ENCODE measurements at places on chromosomes 7 and 10.

GRCh38 chr10:127851661-127852194 lies 41.0 kb downstream of the CLRN3 start:
- no peak for DNase-seq

GRCh38 chr7:75690121-75690523 lies 48.6 kb downstream of the HIP1 start:
- DNase-seq: no peak

DNA sequence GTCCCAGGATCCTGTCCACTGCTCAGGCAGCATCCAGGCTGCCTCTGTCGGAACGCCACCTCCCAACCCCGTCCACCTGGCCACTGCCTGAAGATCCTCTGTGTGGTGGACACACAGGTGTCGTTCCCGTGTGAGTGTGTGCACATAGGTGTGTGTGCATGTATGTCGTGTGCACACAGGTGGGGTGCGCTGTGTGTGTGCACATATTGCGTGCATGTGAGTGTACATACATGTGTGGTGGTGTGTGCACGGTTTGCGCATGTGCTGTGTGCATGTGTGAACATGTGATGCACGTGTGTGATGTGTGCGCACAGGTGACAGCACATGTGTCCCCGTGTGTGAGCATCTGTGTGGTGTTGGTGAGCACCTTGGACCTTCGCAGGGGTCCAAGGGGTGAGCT lies 7.1 kb downstream of the TMEM184A start:
- no peak for DNase-seq

GRCh38 chr7:23020742-23021401 lies 6.9 kb upstream of the HYCC1 start:
- no peak for DNase-seq

GRCh38 chr10:113524120-113524519 lies 28.7 kb upstream of the HABP2 start:
- no peak for DNase-seq

DNA sequence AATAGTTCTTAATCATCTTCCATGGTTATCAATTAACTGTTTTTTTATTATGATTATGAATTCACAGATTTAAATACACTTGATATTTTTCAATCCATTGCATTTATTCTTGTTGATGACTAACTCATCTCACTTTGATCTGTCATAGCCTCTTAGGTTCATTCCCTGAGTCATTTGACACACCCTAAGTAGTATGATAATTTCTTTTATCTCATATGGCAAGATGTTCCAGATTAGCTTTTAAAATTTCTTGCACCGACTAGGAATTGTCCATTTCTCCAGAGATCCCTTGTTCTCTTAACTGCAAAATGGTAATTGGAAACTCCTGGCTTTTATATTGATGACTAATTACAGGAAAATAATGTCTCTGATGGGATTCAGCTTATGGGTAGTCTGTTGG lies 87.6 kb upstream of the CCDC6 start:
- DNase-seq: no peak

DNA sequence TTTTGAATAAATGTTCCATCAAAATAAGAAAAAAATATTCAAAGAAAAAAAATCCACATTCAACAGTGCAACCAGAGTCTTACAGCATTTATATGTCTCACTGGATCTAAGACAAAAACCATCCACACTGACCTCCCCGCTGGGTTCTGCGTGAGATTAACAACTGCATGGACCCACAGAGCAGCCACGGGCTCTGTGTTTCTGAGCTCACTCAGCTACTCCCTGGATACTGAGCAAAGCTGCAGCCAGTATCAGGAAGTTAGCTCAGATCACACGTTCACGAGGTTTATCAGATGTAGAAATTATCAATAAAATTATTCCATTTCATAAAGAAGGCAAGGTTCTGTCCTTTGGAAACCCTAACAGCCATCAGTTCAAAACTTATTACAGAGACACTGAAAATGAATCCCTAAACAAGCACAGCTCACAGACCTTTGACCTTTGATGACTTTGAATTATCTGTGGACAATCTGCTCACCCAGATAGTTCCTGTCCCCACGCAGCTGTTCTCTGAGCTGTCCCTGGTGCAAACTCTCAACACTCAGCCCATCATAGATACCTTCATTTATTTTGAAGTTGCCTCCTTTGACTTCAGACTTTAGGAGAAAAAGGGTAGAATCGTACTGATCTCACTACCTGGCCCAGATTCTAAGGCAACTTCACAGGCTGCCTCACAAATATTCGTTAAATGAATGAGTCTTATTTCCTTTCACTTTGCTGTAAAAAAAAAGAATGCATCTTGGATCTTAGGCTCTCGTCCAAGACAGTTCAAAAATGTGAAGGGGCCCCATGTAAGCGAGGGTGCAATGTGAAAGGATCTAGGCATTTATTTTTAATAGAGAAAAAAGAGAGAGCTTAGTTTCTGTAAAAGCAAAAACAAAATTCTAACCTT lies 67.7 kb upstream of the SVIL start:
- DNase-seq: no peak

- no peak for DNase-seq
Measured at GRCh38 chr7:138027100-138027499, 25.2 kb upstream of the CREB3L2 start.

DNA sequence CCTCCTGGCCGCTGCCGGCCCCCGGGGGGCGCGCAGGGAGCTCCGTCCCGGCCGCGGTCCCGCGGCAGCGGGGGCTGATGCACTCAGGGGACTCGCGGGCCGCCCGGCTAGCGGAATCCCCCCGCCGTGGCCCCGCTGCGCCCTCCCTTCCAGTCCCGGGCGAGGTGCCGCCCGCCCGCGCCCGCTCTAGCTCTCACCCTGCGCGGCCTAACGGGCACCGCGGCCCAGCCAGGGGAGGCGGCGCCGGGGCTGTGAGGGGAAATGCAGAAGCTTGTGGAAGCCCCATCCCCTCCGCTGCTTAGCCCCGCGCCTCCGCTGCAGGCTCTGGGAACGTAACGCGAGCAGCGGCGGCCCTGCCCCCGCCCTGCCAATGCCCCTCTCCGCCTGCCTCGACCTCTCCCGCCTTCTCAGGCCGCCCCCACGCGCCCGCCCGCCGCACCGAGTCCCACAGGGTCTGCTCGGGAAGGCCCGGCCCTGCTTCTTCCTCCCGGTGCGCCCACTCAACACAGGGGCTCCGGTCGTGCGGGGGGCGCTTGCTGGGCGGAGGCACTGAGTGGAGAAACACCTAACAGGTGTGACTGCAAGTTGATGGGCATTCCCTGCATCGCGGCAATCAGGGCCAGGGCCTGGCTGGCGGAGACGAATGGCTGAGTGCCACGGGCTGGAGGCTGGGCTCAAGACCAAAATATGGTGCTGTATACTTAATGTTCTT lies 384 bp upstream of the TMEM229A start:
- DNase-seq: peak; percentile 25

- DNase-seq: no peak
Measured at GRCh38 chr10:50393784-50394467, 142.6 kb upstream of the ASAH2 start.

DNA sequence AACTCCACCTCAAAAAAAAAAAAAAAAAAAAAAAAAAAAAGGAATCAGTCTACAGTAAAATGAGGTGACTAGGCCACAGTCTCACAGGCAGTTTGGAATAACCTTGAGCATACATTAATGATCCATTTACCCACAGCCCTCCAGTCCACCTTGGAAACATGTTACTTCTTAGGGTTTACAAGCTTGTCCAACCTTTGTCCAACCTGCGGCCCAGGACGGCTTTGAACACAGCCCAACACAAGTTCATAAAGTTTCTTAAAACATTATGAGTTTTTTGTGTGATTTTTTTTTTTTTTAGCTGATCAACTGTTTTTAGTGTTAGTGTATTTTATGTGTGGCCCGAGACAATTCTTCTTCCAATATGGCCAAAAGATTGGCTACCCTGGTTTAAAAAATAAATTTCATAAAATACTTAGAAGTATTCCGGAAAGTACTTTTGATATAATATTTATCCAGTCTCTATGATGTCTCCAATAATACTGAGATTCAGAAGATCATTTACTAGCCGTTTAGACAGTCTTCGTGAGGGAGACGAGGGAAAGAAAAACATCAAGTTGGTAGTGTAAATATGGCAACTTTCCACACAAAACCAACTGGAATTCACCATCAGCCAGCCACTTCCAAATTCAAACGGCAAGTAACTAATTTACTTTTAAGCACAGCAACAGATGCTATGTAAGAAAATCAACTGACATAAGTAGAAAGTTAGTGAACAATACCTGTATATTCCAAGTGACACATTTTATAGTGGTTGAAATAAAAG lies 9.9 kb downstream of the BAZ1B start:
- no peak for DNase-seq

DNA sequence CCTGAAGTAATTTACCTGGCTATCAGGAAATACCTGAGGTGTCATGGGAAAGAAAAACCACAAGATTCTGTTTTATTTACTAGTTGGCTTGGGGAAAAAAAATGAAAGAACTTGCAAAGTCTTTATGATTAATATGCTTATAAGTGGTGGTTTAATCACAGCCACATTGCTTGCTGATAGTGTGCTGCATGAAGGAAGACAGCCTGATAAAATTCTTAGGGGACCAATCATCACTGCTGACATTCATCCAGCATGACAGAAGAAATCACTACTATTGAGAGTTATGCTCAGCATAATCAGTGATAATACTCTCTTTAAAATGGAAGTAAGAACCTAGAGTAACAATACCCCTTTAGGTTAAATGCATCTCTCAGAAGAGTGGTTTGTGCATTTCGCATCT lies 150.2 kb upstream of the LRRN3 start:
- no peak for DNase-seq

DNA sequence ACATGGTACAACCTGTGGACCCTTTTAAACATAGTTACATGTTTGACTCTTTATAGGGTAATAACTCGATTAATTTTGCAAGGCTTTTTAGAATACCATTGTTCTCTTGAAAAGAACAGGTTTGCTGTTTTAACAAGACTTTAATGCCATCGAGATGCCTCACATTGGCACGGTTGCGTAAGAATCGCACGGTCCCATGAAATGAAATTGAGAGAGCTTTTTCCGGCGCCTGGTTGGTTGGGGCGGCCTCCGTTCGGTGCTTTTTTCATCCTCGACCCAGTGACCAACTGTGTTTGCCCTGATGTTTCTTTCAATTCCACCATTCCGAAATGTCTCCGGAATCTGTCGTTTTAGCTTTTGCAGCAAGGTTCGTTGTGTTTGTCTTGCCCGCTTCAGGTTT lies 142.4 kb downstream of the CUX1 start:
- DNase-seq: no peak

GRCh38 chr7:134452419-134452838 lies 6.5 kb downstream of the AKR1B1 start:
- DNase-seq: no peak

DNA sequence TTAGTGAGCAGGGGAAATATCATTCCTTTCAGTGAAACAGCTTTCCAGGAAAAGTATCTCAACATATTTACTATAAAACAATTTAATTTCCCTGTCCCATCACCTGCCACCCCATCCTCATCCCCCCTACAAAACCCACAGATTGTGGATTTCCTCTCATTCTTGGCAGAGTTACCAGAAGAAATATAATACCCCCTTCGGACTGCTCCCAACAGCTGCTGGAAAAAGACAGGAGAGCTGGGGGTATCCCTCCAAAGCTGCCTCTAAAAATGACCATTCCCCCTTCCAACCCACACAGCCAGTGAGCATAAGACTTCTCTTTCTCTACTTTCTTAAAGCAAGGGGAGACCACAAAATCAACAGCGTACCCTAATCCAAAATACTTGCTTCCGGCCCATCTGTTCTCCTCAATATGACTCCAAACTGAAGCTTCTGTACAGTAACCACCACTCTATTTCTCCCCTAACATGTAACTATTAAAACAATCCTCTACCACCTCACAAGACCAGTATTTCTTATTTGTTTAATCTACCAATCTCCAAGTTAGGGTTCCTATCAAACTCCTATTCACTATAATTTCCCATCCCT lies 7.8 kb downstream of the FBXW4 start:
- peak; percentile 12 for DNase-seq

DNA sequence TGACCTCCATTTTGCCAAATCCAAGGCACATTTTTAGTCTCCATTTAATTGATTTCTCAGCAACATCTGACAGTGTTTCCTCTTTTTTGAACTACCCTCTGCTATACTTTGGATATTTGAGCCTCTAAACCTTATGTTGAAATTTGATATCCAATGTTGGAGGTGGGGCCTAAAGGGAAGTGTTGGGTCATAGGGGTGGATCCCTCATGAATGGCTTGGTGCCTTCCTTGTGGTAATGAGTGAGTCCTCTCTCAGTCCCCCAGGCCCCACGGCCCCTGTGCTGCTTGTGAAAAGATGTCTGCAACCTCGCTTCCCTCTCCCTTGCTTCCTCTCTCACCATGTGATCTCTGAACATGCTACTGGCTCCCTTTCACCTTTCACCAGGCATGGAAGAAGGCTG lies 96.8 kb upstream of the DGKB start:
- no peak for DNase-seq

DNA sequence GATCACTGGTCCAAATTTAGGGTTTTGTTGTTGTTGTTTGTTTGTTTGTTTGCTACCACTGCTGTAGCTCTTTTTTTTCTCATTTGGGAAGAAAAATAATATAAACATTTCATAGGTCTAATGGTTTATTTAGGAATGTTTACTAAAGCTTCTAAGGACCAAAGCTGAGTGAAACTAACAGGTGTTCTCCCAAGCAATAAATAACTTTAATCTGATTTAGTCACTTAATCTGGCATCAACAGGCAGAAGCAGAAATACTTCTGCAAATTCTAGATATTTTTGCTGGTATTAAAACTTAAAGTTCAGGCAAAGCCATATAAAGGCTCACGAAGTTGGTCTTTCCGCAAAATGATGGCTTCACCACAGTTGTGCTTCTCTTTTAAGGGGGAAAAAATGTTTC lies 144.5 kb upstream of the YAE1 start:
- no peak for DNase-seq

DNA sequence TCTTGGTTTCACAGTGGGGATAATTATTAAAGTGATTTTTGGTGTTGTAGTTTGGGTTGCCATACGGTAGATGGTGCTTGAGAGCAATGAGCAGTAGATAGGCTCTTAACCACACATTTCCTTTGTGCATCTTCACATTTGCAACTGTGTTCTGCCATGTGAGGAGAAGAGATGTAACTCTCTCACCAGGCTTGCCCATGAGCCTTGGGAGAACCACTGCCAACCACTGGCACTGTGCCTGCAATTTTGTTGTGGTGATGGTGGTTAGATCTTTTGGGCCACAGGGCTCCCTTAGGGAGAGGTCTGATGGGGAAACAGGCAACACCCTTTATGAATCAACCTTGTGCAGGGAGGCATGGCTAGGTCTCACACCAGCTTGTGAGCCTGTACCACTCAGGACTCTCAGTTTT lies 204.3 kb downstream of the CCDC7 start:
- no peak for DNase-seq

DNA sequence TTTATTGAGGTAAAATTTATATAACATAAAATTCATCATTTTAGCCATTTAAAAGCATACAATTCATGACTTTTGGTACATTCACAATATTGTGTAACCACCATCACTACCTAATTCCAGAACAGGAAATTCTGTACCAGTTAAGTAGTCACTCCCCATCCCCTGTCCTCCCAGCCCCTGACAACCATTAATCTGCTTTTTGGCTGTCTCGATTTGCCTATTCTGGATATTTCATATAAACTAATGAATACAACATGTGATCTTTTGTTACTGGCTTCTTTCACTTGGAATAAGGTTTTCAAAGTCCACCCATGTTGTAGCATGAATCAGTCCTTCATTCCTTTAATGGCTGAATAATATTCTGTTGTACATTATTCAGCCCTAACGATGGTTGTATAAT lies 115.6 kb upstream of the KLF14 start:
- DNase-seq: no peak
